ENCODE measurements at places on chromosomes 4 and X.

GRCh38 chrX:150236327-150236726, 126.8 kb upstream of the MAMLD1 start:
- no peak for DNase-seq

GRCh38 chrX:40474205-40474626, 106.6 kb upstream of the ATP6AP2 start:
- no peak for DNase-seq

DNA sequence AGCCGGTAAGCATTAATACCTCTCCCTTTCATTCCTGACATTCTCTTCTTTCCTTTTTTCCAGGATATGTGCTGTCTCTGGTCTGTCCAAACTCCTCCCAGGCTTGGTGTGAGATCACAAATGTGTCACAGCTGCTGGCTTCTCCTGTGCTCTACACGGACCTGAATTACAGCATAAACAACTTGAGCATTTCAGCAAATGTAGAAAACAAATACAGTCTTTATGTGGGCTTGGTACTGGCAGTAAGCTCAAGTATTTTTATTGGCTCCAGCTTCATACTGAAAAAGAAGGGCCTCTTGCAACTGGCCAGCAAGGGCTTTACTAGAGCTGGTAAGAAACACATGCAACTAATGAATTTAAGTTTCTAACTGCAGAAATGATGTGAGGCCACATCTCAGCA, 8.4 kb downstream of the NIPAL1 start:
- DNase-seq: no peak

DNA sequence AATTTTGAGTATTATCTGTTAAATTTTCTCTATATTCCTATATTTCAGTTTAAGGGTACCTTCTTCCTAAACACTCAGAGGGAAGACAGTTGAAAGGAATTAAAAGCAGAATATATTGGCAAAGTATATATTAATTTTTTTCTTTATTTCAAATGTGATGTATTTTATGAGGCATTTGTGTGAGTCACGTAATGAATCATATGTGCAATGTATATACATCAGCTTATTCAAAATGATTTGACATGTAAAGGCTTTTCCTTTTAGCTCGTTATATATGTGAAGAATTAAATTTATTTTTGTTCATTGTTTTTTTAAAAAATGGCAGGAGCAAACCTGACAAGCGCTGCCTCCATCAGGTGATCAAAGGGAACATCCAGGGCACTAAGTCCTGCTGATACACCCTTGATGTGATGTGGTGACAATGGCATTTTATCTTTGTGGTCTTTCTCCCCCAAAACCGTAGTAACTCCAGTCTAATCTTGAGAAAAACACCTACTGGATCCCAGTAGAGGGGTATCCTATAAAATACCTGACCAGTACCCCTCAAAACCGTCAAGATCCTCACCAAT, 8.9 kb downstream of the WWC2 start:
- no peak for DNase-seq

GRCh38 chr4:70640192-70640591, 11.6 kb downstream of the ENAM start:
- no peak for DNase-seq

DNA sequence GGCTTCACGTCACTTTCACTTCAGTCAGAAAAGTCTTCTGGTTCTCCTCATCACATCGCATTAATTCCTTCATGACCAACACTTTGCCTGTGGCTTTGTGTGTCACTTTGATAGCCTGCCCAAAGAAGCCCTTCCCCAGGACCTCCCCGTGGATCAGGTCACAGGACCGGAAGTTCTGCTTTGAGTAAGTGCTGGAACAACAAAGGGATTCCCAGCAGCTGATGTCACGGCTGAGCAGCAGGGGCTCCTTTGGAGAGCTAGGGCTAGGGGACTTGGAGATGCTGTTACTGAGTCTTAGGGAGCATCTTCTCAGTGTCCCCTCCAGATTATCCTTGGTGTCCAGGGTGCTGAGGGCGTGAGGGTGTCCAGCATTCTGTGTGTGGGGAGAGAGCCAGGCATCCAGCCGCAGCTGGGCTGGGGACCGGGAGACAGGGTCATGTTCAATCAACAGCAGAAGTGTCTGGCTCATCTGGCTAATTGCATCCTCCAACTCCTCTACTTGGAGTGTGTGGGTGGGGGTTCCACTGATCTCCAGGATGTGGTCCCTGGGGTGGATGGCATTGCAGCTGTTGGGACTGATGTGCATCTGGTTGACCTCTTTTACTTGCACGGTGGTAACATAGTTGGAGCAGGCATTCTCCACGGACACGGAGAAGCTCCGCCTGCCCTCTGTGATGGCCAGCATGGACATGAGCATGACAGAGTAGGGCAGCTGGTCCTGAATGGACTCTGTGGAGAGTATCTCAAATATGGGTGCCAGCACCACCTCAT, 39.2 kb upstream of the ARHGAP6 start:
- no peak for DNase-seq
